ENCODE measurements at places on chromosomes 6 and 20.

GRCh38 chr6:144809120-144809519 lies 524.0 kb downstream of the UTRN start:
- no peak for DNase-seq

- no peak for DNase-seq
Measured at GRCh38 chr6:35359346-35359743, 17.0 kb downstream of the PPARD start.

DNA sequence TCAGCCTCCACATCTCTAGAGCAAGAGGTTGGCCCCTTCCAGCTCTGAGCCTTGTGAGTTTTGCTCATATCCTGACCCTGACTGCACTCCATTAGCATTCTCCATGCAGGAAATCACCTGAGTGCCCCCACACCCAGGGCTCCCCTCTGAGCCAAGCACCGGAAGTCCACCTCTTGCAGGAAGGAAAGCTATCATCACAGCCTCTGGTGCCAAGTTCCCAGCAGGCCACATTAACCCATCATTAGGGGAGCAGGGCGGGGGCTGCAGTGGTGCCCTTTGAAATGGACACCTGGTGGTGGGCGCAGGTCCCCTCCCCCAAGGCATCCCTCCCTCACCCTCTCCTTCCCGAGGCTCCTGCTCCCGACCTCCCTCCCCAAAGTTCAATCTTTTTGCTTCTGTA lies 16.1 kb downstream of the GRM4 start:
- DNase-seq: no peak

DNA sequence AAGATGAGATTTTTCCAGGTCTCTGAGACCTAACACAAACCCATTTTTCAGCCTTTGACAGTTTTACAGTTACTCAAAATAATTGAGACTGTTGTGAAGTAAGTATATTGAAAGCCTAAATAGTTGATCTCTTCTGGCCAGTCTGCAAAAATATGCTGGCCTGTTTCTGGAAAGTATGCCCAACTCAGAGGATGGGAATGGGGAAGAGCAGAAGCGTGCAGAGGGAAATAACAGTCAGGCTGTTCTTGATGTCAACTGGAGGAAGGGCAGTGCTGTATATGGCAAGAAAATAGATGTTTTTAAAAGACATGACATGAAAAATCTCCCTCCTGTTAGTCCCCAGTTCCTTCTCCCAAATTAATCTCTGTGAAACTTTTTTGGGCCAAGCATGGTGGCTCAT lies 3.8 kb downstream of the GID8 start:
- no peak for DNase-seq

- DNase-seq: no peak
Measured at GRCh38 chr6:50842446-50842845, 23.8 kb downstream of the TFAP2B start.

DNA sequence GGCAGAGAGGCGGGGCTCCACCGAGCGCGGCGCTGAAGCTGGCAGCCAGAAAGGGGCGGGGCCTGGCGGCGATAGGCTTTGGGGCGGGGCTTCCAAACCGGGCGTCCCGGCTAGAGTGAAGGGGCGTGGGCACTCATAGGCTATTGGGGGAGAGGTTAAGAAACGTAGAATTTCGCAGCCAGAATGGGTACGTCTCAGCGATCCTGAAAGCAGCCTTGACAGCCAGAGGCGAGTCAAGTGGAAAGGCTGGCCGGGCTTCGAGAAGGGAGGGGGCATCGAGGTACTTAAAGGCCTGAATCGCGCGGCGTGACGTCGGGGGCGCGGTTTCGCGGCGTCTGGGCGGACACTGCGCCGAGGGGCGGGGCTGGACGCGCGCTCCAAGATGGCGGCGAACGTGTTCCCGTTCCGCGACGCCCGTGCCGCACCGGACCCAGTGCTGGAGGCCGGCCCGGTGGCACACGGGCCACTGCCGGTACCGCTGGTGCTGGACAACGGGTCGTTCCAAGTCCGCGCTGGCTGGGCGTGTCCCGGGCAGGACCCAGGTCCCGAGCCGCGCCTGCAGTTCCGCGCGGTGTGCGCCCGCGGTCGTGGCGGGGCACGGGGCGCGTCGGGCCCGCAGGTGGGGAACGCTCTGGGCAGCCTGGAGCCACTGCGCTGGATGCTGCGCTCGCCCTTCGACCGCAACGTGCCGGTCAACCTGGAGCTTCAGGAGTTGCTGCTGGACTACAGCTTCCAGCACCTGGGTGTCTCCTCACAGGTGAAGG lies at the start of gene ACTR5:
TSS of gene ACTR5 (plus strand) at position 364 of the 764 bp plus-strand sequence. CDS start at position 383, 19 bp downstream.
- peak; percentile 52 for DNase-seq

DNA sequence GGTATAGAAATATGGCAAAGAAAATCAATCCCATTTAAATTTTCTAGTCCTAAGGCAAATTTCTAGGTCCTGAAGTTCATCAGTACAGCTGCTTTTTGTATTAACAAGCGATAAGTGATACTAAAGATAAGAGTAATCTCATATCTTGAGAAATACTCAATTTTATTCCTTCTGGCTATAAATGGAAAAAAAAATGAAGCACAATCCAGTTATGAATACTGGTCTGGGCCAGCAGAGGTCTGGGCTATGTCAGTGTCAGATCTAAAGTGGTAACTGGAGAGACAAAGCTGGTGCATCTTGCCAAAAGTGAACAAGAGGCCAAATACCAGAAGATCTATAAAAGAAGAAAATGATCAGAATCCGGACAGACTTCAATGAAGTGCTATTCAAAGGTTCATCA lies 126.4 kb downstream of the FUT9 start:
- no peak for DNase-seq

DNA sequence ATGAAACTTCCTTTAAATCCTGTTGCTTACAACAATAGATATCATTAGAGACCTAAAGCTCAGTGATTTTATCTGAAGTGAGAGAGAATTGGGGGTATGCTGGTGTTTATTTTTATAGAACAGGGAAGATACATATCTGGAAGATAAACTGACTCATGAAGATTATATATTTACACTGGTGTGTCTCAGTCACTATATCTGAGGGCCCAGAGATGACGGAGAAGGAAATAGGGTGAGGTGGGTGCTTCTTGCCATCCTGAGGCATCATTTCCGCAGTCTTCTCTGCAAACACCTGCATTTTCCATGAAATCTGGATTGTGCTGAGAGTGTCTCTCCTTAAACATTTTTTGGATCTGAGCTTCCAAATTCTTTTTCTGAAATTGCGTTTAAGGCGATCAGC lies 5.9 kb upstream of the PLCB1 start:
- DNase-seq: no peak

DNA sequence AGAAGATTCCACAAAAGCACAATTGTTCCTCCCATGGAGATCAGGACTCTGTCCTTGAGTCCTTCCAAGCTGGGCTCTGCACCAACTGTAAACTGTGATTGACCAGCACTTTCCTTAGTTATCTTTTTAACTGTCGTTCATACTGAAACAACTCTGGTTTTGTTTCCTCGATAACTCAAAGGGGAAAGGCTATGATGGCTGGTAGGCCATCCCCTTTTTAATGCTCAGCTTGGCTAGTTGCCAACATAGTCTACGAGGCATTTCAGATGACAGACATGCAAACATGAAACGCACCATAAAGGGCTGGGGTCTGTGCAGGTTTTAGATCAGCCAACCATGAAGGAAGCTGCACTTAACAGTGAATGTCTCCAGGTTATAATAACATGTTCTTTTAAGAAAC lies 497.1 kb upstream of the ARID1B start:
- DNase-seq: no peak

GRCh38 chr6:36095497-36096391 lies 34.6 kb upstream of the MAPK13 start:
- DNase-seq: no peak
